ENCODE measurements at places on chromosomes 12 and 14. TPM values are rescaled to one million over a fixed set of nuclear protein-coding genes. Genes with fewer than 3 reads are reported as not detected.

TEX22 gene
- 0.20 TPM for total RNA-seq

KCNJ8 gene
- 0.26 TPM for total RNA-seq

MIA2 gene
- 23.4 TPM for total RNA-seq

FAM181A gene
- not detected for total RNA-seq

FGD6 gene
- total RNA-seq = 17.6 TPM

PMEL gene
- total RNA-seq = 0.68 TPM

DNAJC22 gene
- total RNA-seq = 24.0 TPM

ZNF268 gene
- 12.1 TPM for total RNA-seq

RACGAP1 gene
- total RNA-seq = 89.1 TPM

Measured in A549 treated with DMSO at 1 μM for 4 hours (cell line).